ENCODE measurements at places on chromosomes 4 and X.

- no peak for DNase-seq
Measured at GRCh38 chr4:498328-498904, 540 bp downstream of the ZNF721 start.

- no peak for DNase-seq
Measured at GRCh38 chr4:168695288-168695687, 198.4 kb downstream of the PALLD start.

- no peak for DNase-seq
Measured at GRCh38 chr4:129446074-129446473, 350.1 kb downstream of the C4orf33 start.

GRCh38 chr4:55980725-55981124 is 32.0 kb downstream of the CEP135 start:
- DNase-seq: no peak

DNA sequence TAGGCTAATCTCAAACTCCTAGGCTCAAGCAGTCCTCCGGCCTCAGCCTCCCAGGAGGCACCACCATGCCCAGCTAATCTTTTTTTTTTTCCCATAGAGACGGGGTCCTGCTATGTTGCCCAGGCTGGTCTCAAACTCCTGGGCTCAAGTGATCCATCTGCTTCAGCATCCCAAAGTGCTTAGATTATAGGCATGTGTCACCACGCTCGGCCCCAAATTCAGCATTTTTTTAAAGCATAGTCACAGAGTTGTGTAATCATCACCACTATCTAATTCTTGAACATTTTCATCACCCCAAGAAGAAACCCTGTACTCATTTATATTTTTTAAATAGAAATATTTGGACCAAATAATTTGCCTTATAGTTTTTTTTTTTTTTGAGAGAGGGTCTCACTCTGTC is 10.3 kb downstream of the CENPI start:
- DNase-seq: no peak

- DNase-seq: no peak
Measured at GRCh38 chr4:184922301-184922700, 96.0 kb upstream of the HELT start.

- no peak for DNase-seq
Measured at GRCh38 chrX:104309169-104309568, 54.4 kb upstream of the ESX1 start.

DNA sequence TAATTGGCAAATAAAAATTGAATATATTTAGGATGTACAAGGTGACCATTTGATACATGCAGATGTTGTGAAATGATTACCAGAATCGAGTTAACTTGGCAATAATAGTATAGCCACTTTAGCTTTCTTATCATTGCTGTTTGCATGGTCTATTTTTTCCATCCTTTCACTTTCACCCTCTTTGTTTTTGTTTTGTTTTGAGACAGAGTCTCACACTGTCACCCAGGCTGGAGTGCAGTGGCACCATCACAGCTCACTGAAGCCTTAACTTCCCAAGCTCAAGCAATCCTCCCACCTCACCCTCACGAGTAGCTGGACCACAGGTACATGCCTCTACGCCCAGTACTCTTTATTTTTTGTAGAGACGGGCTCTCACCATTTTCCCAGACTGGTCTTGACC is 218.6 kb upstream of the ADGRL3 start:
- no peak for DNase-seq

DNA sequence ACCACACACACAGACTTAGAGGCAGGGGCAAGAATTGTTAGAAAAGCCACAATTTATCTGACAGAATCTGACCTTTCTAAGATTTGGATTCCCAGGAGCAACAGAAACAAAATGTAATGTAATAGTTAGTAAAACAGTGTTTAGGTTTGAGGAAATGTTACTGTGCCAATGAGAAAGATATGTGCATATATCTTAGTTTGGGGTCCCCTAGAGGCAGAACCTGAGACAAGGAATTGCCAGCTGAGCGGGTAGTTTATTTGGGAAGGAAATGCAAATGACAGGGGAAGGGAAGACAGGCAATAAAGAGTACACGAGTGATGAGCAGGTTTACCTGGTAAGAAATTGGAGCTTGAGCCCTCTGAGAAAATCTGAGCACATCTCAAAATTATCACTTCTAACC is 31.3 kb upstream of the DDX53 start:
- no peak for DNase-seq

GRCh38 chr4:41456559-41457101 is 81.3 kb upstream of the LIMCH1 start:
- DNase-seq: no peak

GRCh38 chr4:43008793-43009192 is 116.3 kb downstream of the GRXCR1 start:
- DNase-seq: no peak
